NCI-H1436 treated with DMSO at 0.1 percent for 48 hours (cell line): ENCODE measurements at places on chromosomes 5 and 9.

- no peak for DNase-seq
Measured at GRCh38 chr5:39423331-39423751, 1.4 kb downstream of the DAB2 start.

GRCh38 chr9:12699529-12699928, 6.3 kb downstream of the TYRP1 start:
- DNase-seq: no peak

DNA sequence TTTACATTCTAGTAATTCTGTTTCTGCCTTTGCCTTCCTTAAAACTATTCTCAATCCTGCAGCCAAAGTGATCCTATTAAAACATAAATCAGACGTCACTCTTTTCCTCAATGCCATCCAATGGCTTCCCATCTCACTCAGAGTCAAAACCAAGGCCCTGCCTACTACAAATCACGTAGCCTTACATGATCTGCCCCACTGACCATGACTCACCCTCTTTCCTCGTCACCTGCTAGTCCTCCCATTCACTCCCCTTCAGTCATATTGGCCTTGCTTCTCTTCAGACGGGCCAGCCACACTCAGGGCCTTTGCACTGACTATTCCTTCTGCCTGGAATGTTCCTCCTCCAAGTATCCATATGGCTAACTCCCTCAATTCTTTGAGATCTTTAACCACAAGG, 39.0 kb upstream of the DMXL1 start:
- no peak for DNase-seq

- DNase-seq: no peak
Measured at GRCh38 chr5:73506459-73506955, 8.3 kb downstream of the BTF3 start.

DNA sequence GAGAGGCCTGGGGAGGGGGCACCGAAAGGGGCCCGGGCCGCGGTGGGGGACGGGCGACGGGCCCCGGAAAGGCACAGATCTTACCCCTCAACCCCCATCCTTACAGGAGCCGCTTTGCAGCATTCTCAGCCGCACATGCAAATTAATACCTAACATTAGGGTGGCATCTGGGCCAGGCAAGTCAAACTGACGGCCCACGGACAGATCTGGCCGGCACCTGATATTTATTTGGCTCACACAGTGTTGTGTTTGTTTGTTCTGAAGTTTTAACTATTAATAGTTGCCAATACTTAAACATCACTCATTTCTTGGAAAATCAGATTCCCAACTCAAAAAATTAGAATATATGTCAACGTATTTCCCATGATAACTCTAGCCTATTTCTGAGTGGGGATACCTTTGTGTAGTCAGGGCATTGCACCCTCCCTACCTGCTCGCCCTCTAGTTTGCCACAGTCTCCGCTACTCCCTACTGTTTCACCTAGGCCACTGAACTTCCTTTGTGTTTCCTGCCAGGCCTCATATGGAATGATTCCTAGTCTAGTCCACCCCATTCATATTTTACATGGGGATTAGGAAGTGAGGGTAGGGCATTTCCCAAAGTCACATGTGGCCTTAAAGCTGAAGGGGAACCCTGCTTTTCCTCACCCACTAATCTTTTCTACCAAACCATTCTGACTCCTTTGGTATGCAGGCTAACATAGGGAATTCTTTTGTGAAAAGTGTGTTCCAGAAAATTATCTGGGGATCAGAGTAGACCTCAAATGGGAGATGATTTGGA, 71.9 kb upstream of the LARP1 start:
- no peak for DNase-seq

DNA sequence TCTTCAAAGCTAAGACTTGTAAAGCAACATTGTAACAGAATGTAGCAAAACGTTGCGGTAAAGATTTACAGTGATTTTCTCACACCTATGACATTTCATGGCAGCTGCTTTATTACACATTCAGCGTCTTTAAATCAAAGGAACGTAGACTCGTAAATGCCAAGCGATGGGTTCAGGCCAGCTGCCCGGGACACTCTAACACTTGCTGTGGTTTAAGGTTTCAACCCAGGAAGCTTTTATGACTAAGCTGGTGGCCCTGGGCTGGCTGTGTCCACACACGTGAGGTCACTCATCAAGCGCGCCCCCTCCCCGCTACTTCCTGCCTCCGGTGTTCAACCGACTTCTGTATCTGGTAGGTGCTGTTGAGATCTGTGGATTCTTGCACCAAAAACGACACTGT, 2.5 kb downstream of the SLC6A18 start:
- no peak for DNase-seq

- DNase-seq: no peak
Measured at GRCh38 chr9:116390303-116391228, 237.0 kb downstream of the PAPPA start.

DNA sequence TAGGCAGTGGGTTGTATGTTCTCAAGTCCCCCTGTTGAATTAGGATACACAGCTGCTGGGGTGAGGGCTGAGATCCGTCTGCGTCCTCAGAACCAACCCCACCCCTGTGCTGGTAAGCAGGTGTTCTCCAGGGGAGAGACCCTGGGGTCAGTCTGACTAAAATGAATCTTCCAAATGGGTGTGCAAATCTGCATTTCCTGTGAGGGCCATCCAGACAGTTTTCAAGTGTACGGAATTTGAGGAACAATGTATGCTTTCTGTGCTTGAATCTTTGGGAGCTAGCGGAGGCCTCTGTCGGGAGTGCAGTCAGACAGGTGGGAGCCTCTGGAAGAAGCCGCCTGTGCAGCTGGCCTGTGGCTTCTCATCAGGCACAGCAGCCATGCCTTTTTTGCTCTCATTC, 122.9 kb downstream of the MACROH2A1 start:
- no peak for DNase-seq

DNA sequence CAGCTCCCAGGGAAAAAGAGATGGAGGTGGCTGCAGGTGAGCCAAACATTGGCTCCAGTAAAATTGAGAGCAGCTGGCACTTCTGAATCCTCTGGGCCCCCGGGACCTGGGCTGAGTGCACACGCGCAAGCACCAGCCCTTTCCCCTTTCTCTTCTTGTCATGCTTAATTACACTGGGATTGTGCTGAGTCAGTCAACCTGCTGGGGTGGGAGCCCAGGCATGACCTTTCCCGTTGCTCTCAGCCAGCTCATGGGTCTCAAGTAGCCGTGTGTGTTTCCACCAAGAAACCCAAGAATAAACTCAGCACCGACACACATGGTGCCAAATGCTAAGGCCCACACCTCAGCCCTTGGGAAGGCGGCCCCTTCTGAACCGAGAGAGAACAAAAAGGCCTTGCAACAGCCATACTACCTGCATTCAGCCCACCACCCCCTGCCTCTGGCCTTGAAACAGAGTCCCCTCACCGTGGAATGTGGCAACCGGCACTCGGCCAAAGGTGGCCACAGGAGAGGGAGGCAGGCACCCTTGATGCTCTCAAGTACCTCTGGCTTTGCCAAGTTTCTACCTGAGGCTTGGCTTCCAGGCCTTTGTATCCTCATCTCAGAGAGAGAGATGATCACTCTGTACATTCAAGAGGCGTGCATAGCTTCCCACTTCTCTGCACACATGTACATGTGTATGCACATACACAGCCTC, 28.1 kb downstream of the SLIT3 start:
- DNase-seq: no peak

DNA sequence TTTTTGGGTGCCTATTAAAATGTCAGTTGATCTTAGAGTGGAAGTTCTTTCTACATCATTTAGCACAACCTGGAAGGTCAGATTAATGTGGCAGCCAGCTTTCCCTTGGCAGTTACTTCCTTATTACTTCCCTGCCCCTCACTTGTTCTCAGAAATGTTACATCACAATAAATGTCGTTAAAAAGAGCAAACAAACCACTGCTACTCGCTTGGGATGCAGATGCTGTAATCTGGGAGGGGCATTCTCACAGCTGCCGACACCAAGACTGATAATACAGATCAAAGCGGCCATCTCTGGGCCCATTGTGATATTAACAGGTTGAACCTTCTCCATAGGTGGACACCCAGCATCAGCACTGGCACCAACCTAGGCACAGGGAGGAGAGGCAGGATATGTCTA, 29.3 kb downstream of the PLAC8L1 start:
- no peak for DNase-seq

GRCh38 chr9:4171261-4171900, 128.5 kb downstream of the GLIS3 start:
- DNase-seq: no peak

DNA sequence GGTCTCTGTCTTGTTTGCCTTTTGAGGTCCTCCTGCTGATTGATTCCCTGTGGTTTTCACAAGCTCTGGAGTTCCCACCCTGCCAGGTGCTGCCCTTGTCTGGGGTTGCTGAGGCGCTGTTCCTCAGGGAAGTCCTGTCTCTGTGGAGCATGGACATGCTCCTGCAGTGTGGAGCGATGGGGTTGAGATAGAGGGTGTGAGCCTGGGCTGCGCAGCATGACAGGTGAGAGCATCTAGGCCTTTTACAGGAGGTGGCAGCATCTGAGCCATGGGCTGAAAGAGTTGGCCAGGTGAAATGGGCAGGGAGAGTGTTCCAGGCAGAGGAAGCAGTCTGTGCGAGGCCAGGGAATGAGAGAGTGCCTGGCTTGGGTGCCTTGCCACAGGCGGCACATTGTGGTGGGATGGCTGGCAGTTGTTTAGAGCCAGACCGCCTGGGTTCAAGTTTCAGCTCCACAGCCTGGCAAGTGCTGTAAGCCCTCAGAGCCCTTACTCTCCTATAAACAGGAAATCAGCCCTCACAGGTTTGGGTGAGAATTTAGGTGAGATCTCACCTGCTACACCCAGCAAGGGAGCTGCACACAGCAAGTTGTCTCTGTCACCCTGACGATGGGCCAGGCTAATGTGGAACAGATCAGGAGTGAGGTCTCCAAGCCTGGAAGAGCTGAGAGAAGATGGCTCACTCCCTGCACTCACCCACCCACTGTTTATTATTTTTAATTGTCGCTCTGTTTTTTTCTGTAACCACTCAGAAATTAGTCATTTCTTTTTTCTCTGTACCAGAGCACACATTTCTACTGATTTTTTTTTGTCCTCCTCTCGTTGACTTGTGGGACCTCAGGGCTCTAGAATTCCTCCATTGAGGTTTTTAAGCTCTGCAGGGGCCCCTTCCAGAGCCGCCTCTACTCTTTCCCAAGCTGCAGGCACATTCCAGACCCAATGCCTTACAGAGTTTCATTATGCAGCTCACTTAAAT, 19.6 kb downstream of the TCOF1 start:
- no peak for DNase-seq

DNA sequence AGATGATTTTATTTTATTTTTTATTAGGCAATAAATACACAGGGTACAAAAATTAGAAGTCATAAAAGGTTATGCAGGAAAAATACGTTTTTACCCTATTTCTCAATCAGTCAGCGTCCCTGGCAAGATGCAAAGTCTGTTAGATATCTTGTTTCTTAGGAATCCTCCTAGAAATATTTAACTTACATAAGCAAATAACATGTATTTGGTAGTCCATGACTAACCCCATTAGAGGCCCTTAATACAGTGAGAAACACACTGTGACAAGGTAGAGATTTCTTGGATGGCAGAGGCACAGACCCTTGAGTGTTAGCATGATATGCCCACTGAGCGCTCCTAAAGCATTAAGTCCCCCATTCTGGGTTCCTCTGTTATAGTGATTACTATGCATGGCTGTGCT, 121.2 kb upstream of the ADAMTSL1 start:
- no peak for DNase-seq

DNA sequence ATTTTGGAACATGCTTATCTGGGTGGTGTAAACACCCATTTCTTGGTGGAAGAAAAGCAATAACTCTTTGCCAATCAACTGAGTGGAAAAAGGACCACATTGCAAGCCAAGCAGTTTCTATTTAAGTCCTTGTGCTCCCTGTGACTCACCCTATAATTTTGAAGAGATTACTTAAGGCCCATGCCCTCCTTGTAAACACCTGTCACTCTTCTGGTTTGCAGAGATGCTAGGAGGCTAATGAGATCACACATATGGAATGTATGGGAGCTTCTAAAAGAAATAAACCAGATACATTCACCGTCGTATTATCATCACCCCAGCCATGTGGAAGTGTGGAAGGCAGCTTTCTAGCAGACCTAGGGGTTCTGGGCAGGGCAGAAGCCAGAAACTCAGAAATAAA, 337.1 kb downstream of the GADD45G start:
- DNase-seq: peak; percentile 47

DNA sequence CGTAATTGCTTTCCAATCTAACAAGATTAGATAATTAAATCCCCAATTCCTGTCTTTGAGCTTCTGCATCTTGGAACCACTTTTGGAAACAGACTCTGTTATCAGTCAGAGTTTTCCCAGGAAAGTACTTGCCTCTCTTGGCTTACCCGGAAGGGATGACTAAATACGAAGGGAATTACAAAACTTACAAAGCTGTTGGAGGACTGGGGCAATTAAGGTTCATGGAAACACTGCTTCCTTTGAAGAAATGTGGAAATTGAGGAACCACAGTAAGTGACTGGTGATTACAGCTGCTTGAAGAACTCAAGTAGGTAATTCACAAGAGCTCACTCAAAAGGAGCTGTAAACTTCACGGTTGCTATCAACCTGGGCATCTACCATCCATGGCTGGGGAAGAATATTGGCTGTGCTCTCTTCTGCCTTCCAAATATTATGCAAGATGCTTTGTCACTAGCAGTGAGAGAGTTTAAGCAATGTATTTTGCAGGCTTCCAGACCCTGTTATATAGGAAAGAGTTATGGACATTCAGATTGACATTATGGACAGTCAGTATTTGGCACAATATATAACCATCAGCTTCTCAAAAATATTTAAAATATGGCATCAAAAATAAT, 104.6 kb upstream of the MAN2A1 start:
- no peak for DNase-seq

- DNase-seq: no peak
Measured at GRCh38 chr9:114945616-114946412, 15.4 kb upstream of the TNFSF8 start.

DNA sequence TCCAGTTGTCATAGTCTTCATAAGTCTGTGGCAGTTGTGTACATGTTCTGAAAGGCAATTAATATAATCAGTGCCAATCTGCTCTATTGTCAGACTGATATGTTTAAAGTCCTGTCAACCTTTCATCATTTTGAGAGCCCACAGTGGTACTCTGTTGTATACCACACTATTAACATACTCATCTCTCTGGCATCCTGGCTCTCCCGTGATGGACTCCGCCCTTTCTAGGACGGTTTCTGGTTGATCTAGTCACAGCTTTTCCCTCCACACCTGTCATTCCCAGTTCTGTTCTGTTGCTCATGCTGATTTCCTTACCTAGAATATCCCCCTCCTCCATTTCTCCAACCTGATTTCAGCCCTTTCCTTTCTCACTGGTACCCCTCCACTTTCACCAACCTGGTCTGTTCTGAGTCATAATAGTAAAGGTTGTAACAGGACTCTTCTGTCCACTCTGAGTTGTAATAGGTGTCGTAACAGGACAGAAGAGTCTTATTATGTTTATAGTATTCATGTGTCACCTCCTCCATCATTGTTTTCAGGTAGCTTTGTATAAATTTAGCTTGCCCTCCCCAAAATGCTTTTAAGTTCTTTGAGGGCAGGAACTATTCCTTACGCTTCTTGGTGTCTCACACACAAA, 4.1 kb downstream of the PTCD2 start:
- no peak for DNase-seq
